GF-D8 (cell line): ENCODE measurements at places on chromosomes 16 and 17.

GRCh38 chr16:56891685-56892084 is 26.7 kb downstream of the SLC12A3 start:
- no peak for DNase-seq

DNA sequence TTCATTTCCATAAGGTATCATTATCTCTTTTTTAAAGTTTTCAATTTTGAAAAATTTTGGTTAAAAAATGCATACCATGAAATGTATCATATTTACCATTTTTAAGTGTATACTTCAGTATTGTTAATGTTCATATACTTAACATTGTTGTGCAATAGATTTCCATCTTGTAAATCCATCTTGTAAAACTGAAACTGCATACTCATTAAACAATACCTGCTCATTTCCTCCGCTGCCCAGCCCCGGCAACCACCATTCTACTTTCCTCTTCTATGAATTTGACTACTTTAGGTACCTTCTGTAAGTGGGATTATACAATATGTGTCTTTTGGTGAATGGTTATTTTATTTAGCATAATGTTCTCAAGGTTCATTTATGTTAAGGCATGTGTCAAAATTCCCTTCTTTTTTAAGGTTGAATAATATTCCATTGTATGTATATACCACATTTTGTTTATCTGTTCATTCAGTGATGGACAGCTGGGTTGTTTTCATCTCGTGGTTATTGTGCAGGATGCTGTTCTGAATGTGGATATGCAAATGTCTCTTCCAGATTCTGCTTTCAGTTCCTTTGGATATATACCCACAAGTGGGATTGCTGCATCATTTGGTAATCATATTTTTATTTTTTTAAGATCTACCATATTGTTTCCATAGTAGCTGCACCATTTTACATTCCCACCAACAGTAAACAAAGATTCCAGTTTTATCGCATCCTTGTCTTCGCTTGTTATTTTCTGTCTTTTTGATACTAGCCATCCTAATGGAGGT is 6.7 kb downstream of the CCL2 start:
- DNase-seq, result no peak

GRCh38 chr16:12551946-12552345 is 251.7 kb downstream of the CPPED1 start:
- no peak for DNase-seq

GRCh38 chr16:68717684-68718083 is 19.4 kb upstream of the CDH1 start:
- DNase-seq, result no peak

GRCh38 chr17:45584092-45585036 is 93.8 kb upstream of the PLEKHM1 start:
- no peak for DNase-seq

DNA sequence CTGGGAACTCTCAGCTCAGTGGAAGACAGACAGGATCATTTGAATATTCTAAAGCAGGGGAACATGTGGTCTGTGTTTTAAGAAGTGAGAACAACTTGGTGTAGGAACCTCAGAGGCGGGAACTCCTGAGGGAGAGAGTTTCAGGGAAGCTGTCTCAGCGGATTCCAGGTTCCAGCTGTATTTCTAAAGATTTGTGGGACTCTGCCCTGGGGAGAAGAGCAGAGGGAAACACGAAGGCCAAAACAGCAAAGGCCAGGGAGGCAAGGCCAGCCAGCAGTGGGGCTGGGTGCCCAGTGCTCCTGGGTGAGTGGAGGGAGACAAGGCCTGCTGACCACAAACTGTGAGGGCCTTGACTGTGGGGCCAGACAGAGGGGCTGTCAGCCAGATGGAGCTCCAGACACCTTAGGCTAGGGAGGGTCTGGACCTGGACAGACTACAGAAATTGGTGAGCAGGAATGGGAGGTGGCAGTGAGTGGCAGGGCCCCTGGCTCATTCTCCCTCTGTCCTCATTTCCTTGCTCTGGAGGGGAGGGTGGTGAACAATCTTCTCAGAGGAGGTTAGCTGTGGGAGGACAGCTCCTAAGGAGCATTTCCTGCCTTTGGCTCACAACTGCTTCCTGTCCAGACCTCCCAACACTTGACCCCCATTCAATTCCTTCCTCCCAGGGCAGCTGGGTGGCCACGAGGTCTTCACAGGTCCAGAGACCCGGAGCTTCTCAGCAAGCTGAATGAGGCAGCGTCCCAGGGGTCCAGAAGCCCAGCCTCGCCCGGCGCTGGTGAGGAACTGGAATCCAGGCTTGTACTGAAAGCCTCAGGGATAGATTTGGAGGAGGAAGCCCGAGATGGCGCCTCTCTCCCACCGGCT is 21.0 kb upstream of the FZD2 start:
- no peak for DNase-seq

GRCh38 chr17:82355770-82356427 is 3.1 kb upstream of the TEX19 start:
- DNase-seq, result no peak

DNA sequence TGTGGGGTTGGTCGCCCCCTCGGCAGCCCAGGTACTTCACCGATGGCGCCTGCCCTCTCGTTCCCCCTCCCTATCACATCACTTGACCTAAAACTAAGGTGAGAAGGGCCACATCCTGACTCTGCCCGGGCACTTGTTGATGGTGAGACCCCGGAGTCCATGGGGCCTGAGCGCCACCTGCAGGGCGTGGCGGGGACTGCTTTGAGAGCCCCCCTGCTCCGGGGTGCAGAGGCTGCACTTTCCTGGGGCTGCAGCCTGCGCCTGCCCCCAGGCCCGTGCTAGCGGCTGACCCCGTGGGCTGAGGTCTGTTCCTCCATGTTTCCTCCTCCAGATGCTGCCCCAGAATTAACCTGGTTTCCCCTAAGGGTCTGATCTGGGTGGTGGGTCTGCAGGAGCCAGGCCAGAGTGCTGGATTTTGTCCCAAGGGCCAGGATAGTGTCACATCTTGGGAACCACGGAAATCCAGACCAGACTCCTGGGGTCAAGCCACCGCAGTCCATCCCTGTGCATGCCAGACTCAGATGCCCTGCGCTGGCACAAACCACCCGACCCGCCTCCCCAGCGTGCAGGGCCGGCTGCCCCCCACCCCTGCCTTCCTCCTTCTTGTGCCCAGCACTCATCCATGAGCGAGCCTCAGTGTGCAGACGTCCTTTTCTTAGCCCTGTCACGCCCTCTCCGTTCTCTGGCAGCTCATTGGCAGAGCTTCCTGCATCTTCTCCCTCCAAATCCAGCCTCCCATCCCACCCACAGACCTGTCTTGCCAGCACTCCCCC is 2.7 kb downstream of the NDUFAF8 start:
- DNase-seq, result peak; percentile 3

GRCh38 chr16:12482455-12483220 is 321.0 kb downstream of the CPPED1 start:
- DNase-seq, result no peak

DNA sequence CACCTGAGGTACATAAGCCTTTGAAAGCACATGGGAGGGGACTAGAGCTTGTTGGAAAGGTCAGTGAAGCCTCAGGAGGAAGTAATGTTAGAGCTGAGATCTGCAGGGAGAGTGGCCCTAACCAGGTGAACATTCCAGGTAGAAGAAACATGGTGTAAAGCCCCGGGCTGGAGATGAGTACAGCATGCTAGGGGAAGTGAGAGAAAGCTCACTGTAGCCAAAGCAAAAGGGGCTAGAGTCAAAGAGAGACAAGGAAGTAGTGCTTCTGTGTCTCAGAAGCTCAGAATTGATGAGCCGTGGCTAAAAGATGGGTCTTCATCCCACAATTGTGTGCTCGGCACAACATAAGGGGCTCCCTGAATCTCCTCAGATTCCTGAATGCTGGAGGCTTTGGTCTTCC is 481.8 kb downstream of the XYLT1 start:
- no peak for DNase-seq

- no peak for DNase-seq
These were observed 5.0 kb downstream of the CA4 start for GRCh38 chr17:60154616-60155426.

DNA sequence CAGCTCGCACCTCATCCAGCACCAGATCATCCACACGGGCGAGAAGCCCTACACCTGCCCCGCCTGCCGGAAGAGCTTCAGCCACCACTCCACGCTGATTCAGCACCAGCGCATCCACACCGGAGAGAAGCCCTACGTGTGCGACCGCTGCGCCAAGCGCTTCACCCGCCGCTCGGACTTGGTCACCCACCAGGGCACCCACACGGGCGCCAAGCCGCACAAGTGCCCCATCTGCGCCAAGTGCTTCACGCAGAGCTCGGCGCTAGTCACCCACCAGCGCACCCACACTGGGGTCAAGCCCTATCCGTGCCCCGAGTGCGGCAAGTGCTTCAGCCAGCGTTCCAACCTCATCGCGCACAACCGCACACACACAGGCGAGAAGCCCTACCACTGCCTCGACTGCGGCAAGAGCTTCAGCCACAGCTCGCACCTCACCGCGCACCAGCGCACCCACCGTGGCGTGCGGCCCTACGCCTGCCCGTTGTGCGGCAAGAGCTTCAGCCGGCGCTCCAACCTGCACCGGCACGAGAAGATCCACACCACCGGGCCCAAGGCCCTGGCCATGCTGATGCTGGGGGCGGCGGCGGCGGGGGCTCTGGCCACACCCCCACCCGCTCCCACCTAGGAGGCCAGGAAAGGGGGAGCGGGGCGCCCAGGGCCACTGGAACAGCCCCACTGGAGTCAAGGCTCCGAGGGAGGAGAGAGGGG is 7.5 kb downstream of the ZNF205 start:
- DNase-seq, result no peak

- DNase-seq, result no peak
These were observed 32.1 kb upstream of the RPH3AL start for GRCh38 chr17:384622-385177.

DNA sequence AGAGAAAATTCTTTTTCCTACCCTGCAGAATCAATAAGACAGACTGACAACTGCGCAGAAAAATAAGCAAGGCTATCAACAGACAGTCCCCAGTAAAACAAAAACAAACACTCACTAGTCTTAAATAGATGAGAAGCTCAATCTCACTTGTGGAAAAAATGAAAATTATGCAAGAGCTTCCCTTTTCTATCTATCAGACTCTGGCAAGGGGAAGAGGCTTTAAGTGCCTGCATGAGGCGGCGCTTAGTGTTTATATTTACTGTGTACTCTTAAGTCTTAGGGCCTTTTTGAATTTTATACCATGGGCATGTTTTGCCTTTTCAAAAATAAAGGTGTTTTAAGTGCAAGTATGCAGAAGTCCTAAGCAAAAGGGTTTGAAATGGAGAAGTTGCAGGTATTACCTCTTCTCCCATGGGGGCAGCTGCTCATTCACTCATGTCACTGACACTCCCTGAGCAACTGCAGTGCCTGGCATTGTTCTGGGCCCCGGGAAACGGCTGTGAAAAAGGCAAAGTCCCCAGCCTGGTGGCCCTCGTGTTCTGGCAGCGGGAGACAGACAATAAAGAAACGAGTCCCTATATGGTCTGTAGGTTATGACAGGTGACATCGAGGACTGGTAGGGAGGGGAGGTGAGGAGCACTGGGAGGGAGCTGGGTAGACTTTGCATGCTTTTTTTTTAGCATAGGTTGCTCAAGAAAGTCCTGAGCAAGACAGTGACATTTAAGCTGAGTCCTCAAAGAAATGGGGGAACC is 35.2 kb downstream of the HSBP1 start:
- peak; percentile 51 for DNase-seq

DNA sequence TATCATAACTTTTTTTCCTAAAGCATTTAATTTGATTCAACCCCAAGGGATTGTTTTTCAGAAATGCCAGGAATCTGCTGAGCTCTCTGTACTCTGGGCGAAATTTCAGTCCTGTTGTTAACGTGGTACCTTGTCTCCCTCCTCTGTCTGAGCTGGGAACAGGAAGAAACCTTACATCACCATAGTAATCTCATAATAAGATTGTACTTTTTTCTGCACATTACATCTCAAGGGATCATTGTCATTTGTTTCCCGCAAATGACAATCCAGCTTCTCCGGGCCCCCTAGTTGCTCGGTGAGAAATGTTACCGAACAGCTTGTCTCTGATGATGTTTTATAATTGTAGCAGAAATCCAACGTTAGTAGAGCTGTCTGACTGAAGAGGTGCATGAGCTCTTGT is 152.7 kb upstream of the ERCC4 start:
- DNase-seq, result no peak

DNA sequence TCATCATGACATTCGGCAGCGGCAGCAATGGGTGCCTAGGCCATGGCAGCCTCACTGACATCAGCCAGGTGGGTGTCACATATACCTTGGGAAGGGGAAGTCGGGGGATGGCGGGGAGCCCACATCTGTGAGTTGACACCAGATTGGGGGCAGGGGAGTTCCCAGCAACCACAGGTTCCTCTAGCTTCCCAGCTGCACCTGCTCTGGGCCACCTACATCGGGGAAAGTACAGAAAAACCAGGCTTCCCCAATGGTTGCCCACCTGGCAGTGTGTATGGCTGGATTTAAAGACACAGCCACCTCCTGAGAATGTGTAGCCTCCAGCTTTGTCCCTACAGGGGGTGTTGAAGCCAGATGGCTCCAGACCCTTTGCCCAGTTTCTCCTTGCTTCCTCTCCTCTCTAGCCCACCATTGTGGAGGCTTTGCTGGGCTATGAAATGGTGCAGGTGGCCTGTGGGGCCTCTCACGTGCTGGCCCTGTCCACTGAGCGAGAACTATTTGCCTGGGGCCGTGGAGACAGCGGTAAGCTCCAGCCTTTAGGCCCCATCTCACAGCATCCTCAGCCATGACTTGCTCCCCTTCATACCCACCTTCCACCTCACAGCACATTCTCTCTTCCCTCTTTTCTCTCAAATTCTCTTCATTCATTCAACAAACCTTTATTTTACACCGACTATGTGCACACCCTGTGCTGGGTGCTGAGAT is 5.0 kb upstream of the TRAF4 start:
- DNase-seq, result no peak

DNA sequence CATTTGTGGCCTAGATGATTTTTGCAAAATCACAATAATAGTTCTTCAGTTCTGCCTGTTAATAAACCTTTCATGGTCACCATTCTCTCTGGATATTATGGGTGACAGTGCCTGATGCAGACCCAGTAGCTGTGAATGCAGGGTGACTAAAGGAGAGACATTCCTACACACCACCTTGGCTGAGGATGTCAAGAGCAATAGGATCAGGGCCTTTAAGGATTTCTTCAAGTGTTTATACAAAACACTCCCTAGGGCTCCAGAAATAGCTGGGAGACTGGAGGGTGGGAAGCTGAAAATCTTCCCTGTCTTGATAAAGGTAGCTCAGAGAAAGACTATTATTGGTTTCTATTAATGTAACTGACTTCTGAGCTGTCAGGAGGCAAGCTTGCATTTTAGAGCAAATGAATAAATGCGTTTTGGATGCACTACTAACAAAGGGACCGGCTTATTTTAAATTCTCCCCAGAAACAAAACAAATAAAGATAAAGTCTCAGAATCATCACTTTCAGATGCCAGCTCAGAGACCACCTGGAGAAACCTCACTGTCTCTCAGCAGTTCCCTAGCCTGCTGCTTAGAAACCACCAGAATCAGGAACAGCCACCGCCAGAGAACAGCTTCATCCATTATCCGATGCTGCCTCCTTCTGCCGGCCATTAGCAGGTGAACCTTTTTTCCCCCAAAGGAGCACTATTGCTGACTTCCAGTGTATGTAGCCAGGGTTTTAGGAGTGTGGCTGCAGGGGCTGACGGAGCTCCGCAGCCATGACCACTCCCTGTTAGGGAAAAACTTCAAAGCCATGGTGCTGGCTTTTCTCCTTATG is 171.4 kb upstream of the DYNLRB2 start:
- no peak for DNase-seq
